ENCODE measurements at places on chromosomes 5 and 9.
A peak's percentile ranks its signal among the peaks of the same experiment; 100 is the strongest.

DNA sequence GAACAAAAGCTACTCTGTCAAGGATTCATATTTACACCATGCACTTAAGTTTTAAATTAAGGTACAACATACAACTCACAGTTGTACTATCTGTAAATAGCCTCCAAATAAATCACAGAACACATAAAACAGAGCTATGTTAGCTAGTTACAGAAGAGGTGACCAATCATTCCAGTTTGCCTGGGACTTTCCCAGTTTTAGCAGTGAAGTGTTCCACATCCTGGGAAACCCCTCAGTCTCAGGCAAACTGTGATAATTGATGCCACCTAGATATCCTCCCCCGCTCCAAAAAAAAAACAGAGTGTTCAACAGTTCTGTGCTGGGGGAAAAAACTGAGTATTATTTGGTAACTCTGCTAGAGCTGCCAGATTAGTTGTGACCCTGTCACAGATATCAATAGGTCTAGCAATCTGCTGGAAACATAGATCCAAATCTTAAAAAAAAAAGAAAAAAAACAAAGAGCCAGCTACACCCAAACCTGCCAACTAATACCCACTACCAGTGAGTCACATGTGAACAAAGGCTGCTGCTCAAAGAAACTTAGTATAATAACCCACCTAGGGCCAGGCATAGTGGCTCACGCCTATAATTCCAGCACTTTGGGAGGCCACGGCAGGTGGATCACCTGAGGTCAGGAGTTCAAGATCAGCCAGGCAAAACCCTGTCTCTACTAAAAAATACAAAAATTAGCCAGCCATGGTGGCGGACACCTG, 5.7 kb downstream of the TBCA start:
- no peak for DNase-seq

GRCh38 chr5:6872441-6873160, 159.4 kb downstream of the TENT4A start:
- no peak for DNase-seq

- DNase-seq, result no peak
Measured at GRCh38 chr9:35568196-35568595, 36.9 kb upstream of the TESK1 start.

DNA sequence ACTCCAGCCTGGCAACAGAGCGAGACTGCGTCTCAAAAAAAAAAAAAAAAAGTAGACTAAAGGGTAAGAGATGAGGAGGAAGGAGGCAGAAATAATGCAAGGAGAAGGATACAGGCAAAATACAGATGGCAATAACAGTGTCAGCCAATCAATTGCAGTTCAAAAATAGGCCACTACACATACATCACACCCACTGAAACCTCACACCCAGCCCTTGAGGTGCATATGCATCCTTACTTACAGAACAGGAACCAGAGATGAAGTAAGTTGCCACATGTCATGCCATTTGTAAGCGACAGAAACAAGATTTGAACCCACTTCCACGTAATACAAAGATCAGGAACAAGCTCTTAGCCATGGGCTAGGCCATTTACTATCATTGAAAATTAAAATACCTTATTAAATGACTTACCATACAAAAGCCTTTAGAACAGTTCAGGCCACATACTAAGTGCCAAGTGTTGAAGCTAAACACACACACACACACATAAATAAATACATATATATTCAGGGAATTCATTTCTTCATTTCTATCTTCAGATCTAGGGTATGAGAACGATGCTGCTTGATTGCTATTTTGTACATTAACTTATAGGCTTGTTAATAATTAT, 98.4 kb downstream of the FNBP1 start:
- DNase-seq, result peak; percentile 79

- DNase-seq, result no peak
Measured at GRCh38 chr9:121368138-121368522, 1.9 kb downstream of the STOM start.

GRCh38 chr5:178137991-178138390, 7.2 kb downstream of the RMND5B start:
- no peak for DNase-seq

GRCh38 chr5:67105270-67105669, 91.3 kb downstream of the CD180 start:
- DNase-seq, result no peak

DNA sequence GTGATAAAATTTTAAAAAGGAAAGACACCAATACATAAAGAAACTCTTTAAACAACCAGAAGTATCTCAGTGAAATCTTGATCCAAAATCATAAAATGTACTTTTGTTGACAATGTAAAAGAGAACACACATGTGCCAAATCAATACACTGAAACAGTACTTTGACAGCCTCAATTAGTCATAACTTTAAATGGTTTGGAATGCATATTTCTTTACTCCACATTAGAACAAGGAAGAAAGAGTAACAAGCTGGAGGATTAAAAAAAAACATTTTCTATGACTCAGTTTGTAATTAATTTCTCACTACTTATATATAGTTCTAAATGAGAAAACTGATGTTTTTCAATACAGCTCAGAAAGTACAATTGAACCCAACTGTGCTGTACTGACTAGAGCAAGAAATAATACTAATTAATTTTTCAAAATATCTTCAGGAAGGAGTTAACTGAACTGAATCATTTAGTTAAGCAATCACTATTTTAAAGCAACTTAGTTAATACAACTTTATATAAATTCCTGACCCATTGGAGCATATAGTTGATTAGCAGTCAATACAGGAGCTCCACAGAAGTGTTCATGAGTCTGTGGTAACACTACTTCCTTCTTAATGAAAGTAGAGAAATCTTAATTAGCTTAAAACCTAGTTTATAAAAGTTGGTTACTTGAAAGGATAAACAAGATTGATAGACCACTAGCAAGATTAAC, 101.0 kb downstream of the NR3C1 start:
- no peak for DNase-seq
